ENCODE measurements at places on chromosomes 3 and 15.

DNA sequence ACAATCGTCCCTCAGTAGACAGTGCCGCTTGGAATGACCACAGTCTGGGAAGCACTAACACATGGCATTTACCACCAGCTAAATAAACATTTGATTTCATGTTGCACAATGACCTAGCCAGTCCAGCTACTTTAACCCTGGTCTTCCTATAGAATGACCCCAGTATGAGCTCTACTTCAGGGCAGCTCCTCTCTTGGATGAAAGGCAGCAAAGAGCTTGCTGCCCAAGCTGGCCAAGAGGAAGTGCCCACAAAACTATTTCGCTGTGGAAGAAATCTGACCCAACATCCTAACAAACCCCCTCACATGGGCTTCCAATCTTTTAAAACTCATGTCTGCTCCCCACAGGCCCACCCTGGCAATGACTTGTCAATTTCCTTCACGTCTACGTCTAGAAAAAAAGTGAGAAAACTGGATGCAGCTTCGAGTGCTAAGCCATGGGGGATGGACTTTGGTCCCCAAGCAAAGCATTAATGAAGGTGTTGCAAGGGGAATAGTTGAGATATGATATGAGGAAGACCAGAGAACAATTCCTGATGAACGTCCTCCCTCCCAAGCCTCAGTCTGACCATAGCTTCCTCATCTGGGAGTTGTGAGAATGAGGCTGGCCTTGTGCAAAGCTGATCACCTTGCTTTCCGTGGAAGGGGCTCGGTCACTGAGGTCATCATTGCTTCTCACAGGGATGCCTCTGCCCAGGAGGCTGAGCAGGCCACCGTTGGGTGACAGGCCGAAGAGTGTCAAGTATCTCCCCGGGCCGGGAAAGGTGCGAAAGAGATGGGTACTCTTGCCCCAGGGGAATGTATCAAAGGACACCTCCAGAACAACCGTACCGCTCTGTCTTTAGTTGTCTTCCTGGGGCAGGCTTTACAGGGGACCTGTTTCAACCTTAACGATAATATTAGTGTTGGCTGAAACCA lies 964 bp downstream of the SLC25A20 start:
- DNase-seq, result no peak

DNA sequence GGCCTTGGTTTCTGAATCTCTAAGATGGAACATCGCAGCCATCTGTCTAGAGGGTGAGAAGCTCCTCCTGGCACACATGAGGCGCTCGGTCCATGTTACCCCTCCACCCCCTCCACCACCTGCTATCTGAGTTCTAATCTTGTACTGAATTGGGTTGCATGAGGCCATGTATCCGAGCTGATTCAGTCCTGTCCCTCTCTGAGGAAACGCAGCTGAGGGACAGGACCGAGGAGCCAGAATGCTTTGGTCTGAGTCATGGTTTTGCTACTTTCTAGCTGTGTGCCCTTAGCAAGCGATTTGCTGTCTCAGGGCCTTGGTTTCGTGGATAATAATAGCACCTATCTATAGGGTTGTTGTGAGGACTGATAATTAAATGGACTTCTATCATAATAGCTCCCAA lies 87.8 kb upstream of the SEC13 start:
- no peak for DNase-seq

DNA sequence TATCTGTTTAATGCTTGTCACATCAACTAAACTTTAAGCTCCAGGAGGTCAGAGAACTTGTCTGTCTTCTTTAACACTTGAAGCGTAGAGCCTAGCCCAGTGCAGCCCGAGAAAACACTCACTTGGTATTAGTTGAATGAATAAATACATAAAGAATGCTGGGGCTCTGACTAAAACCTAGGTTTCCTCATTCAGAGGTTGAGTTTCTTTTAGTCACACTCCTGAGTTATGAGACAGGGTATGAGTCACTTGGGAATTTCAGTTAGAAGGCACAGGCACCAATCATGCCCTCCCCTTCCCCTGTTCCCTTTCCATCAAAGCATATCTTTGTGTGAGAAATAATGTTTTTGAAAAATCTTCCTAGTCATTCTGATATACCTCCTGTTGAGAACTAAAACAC lies 589.8 kb upstream of the DPPA4 start:
- DNase-seq, result no peak

GRCh38 chr3:136703429-136703828 lies 48.7 kb downstream of the STAG1 start:
- no peak for DNase-seq

DNA sequence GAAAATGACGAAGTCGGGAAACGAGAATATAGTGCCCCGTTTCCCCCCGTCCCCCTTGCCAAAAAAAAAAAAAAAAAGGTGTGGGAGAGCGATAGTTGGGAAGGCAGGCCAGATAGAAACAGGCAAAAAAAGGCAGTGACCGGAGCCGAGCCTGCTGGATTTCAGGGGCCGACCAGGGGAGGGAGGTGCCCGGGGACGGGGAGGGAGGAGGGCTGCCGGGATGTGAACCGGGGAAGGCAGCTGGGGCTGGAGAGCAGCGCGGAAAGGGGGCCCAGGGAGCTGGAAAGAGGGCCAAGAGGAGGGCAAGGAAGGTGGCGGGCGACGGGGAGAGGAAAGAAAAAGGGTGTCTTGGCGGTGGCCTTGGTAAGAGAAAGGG lies 837 bp downstream of the LRRN1 start:
- DNase-seq, result no peak

DNA sequence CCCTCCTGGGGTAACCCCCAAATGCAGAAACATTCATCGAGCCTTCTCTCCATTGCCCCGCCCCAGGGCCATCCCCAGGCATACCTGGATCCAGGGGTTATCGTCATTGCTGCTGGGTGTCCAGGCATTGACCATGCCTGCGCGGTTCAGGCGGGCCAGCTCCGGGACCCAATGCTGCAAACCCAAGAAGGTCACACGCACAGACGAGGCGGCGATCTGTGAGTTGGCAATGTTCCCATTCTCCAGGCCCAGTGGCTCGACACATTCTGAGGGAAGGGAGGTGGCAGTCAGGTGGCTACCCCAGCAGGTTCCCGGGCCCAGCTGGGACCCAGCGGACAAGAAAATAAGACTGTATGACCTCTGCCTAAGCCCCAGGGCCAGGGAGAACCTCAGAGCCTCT lies 6.1 kb downstream of the MFGE8 start:
- no peak for DNase-seq

GRCh38 chr15:81054236-81054635 lies 53.5 kb downstream of the TLNRD1 start:
- DNase-seq, result no peak

GRCh38 chr3:39273119-39273518 lies 6.7 kb downstream of the CX3CR1 start:
- no peak for DNase-seq

DNA sequence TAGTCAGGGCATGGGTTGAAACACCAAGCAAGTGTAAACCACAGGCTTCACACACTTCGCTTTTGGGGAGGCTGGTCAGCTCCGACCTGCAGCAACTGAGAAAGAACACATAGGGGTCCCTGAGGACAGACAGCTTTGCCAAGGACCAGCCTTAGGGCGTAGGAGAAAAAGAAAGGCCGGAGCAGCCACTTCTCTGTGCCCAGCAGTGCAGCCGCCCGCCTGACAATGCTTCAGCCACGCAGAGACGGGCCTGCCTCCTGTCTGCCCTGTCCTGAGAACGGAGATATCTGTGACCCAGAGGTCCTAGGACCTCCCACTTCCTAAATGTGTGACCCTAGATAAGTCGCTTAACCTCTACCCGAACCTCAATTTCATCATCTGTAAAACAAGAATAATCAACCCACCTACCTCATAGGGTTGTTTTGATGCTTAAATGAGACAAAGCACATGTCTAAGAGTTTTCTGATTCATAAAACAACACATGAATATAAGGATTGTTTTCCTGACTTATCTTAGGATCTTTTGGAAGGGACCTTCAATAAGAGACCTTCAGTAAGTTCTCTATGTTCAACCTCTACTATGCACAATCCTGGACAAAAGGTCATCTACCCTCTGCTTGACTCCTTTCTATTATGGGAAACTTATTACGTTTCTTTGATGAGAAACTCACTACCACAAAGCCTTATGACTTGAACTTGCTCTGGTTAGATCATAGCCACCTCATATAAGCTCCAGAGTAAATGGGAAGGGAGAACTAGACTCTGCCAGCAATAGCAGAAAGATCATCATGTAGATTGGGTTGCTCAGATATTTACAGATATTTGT lies 32.9 kb upstream of the RFTN1 start:
- no peak for DNase-seq

GRCh38 chr3:152209060-152209459 lies 59.7 kb upstream of the MBNL1 start:
- no peak for DNase-seq

GRCh38 chr3:116863822-116864589 lies 154.4 kb downstream of the TUSC7 start:
- no peak for DNase-seq
